ENCODE measurements at places on chromosomes 11 and 22. TPM values are rescaled to one million over a fixed set of nuclear protein-coding genes. Genes with fewer than 3 reads are reported as not detected.

GRCh38 chr11:76764941-76765665 is 18.1 kb upstream of the TSKU start:
- DNase-seq = no peak

DNA sequence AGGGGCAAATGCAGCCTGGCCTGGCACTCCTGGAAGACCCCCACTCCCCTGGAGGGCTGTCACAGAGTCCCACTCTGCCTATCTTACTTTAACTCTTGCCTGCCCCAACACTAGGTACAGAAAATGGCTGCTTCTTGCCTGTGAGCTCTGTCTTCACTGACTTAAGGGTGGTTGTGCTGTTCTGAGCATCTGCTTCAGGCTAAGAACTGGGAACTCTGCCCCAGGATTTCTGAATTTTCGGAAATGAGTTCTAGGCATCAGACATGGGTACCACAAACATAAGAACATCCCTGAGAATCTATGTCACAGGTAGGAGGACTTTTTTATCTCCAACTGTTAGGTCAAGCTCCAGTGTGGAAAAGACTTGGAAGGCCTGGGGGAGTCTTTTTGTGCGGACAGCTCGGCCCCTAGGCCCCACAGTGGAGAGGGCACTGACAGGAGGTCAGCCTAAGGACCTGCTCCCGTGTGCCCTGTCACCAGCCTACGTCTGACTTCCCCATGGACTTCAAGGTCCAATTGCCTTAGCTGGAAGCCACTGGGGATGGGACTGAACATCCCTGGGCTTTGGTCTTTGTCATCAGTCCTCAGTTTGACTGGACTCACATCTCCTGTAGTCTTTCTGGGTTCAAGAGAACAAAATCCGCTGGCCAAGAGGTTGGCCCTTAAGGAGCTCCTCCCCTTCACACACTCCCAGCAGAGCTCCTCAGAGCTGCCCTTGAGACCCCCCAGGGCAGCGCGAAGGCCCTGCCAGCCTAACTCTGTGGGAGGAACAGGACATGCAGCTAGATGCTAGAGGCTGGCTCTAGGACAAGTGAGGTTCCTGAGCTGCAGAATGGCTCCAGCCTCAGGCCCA is 31.9 kb downstream of the PPP2R1B start:
- no peak for DNase-seq

- DNase-seq = no peak
Observed at GRCh38 chr11:38835966-38836365, 2237.9 kb upstream of the RAG2 start.

The NELL1 gene
- total RNA-seq = 0.18 TPM

The LDHAL6A gene
- not detected for total RNA-seq
